BJ (cell line): ENCODE measurements at places on chromosomes 5 and 9.

DNA sequence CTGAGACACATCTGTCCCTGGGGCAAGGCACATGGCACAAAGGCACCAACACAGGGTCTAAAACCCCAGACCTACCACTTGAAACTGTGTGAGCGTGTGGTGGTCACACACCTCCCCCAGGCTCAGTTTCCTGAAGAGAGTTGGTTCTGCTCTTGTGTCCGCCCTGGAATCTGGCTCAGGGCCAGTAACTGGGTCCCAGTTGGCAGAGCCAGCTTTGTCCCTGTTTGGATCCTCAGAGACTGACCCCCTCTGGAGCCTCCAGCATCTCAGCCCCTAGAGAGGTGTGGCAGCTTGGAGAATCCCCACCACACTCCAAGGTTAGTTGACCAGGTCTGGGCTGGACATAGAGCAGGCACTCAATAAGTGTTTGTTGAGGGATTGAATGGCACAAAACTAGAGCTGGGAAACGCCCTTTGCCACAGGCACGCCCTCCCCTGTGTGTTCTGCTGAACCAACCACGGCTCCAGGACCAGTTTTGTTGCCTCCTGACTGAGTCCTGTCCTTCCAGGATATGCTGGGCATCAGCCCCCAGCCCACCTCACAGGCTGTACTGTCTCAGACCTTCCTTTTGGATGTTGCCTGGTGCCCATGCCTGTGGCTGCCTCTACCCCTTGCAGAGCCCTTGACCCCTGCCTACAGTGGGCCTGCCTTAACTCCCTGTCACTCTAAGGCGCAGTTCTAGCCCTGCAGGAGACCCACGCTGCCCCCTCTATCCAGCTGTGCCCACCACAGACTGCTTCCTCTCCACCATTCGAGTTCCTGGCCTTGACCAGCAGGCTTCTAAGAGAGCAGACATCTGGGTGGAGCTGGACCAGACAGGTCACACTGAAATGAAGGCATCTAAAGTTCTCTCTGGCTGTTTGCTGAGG lies 3.8 kb upstream of the PDLIM4 start:
- no peak for DNase-seq

- no peak for DNase-seq
These were observed 42.3 kb upstream of the CLPTM1L start for GRCh38 chr5:1387059-1387755.

DNA sequence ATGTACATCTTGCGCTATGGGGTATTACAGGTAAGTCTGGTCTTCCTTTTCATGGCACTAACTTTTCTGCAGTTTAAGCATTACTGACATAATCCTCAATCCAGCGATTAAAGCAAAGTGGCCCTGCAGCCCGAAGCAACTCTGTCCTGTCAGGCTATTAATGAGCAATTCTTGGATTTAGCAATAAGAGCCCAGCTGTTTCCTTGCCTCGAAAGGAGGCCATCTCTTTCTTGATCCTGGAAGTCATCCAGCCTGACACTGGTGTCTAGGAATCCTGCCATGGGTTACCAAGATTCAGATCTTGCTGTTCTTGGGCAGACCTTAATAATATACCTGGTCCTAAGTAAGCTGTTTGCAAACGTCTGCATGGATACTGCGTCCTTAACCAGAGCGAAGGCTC lies 102.0 kb downstream of the RFK start:
- no peak for DNase-seq

GRCh38 chr9:128296340-128297220 lies 20.5 kb downstream of the SWI5 start:
- DNase-seq = no peak

DNA sequence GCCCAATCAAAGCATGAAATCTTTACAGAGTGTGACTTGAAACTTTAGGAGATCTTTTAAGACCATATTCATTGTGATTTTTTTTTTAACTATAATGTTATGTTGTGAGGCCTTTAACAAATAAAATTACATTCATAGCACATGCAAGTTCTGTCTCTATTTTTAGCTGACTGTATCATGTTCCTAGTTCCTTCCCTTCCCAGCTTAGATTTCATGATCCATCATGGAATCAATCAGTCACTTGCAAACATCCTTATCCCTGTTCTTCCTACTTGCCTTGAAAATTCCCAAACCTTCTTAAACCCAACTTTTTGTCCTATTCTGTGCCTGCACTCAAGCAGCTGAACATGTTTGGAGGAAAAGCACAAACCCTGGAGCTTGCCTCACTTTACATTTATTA lies 141.8 kb downstream of the DMXL1 start:
- no peak for DNase-seq

GRCh38 chr5:2576823-2577222 lies 174.7 kb downstream of the IRX2 start:
- no peak for DNase-seq

DNA sequence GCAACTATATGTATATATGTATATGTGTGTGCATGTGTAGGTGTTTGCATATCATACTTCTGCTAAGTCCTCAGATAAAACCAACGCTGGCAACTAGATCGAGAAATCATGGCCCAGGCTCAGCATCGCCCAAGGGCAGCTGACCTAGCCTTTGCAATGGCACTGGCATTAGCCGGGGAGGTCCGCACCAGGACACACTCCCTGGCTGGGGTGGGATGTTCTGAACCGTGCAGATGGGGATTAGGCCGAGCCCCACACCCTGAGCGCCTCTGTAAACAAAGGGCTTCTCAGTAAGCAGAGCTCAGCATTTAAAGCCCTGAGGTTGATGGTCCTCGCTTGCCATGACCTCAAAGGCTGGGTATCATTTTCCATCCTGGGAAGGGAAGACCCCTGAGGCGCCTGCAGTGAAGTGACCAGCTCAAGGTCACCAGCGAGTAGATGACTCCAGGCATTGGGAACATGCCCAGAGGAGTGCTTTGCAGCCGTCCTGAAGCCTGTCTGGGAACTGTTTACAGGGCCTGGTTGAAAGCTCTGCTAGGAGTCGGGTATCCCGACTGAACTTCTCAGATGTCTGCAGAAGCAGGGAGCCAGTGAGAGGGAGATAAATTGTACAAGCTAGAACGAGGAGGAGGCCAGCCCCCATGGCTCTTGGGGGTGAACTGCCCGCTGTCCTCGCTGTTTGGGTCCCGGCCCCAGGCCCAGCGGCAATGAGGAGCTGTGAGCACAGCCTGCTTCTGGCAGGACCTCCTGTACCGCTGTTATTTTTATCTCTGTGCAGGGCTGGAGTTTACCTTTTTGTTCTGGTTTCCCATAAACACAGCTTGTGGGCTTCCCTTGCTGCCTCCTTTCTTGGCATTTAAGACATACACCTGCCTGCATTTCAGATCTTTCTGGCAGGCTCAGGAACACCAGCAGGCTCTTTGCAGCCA lies 18.4 kb downstream of the GADD45G start:
- DNase-seq = no peak

DNA sequence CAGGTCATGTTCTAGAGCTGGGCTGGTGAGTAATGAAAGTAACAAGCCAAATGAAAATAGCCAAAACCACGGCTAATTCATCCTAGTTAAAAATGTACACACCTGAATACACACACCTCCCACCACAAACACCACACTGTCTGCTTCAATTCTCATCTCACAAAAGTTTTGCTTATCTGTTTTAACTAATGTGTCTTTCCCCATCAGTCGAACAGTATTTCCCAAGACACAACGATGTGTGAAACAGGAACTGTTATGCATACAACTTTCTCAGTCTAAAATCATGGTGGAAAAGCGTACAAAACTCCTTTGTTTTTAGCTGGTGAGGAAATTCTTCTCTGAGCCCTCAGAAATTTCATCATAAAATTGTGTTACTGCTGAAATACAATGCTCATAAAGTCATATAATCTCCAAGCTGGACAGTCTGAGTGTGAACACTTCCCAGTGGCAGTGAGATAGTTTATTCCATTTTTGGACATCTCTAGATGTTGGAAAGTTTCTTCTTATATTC lies 242.4 kb downstream of the EFNA5 start:
- DNase-seq = no peak

- DNase-seq = no peak
These were observed 53.9 kb downstream of the ADAM19 start for GRCh38 chr5:157521704-157522029.

- no peak for DNase-seq
These were observed 721.0 kb upstream of the WWC1 start for GRCh38 chr5:167570431-167570830.

DNA sequence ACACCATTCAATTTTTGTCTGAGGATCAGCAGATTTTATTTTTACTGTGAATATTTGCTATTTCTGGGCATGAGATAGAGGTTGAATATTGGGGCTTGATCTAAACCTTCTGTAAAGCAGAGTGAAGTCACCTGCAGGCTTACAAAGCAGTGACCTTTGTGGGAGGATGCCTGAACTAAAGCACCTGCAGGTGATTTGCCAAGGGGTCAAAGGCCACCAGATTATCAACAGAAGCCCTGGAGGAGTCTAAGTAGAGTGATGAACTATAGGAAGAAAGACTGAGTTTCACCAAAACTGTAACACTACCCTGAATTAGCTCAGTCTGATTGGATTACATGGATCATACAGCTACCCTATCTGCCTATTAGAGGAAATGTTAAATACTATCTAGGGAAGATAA lies 144.3 kb upstream of the PRLR start:
- no peak for DNase-seq

- DNase-seq = no peak
These were observed 20.3 kb downstream of the CCDC187 start for GRCh38 chr9:136283291-136284235.

DNA sequence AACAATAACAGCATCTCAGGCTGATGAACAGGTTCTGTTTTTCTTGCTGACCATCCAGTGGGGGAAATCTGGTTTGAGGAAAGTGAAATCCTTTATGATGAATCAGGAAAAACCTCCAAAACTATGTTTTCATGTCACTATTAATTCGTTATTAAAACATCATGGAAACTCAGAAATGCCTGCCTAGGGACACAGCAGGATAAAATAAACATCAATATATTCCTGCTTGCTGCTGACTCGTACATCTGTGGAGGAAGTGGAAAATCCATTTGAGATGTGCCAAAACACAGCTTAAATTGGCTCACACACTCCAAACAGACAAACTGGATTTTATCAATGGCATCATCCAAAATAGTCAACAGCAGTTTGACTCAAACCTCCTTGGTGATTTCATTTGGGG lies 53.0 kb downstream of the TEK start:
- DNase-seq = peak; percentile 40

DNA sequence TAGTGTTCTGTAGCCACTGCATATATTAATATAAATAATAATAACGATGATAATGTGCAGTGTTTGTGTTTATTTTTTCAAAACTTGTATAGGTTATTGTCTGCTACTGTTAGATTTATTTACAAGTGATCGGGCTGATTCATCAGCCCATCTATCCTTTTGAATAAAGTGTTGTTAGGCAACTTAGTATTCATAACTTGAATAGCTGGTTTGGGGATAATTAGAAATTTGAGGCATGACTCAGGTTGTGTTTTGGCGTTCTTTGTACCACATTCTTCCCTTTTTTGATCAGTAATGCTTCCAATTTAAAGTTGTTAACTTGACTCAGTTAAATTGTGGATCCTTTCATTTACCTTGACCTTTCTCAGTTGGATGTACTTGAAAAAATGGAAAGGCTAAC lies 69.7 kb downstream of the FOCAD start:
- no peak for DNase-seq

DNA sequence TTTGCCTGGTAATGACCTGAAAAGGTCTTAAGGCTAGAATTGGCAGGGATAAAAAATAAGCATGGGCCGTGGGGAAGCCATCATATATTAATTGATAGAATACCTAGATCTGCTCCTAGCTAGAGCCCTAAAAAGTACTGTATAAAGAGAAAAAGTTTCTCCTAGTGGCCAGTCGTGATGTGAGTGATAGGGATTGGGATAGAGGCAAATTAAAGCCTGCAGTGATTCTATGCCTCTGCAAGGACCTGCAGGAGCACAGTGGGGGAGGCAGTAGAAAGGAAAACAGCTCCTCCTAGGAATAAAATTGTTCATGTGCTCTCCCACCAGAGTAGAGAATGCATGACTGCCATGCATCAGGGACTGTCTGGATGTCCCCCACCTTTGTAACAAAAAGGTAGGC lies 56.2 kb upstream of the FTMT start:
- no peak for DNase-seq

- DNase-seq = no peak
These were observed 10.4 kb downstream of the FREM1 start for GRCh38 chr9:14899815-14900193.

- DNase-seq = no peak
These were observed 21.9 kb downstream of the PTGS1 start for GRCh38 chr9:122392714-122393113.

- DNase-seq = no peak
These were observed 50.8 kb downstream of the SERINC5 start for GRCh38 chr5:80204808-80205614.

DNA sequence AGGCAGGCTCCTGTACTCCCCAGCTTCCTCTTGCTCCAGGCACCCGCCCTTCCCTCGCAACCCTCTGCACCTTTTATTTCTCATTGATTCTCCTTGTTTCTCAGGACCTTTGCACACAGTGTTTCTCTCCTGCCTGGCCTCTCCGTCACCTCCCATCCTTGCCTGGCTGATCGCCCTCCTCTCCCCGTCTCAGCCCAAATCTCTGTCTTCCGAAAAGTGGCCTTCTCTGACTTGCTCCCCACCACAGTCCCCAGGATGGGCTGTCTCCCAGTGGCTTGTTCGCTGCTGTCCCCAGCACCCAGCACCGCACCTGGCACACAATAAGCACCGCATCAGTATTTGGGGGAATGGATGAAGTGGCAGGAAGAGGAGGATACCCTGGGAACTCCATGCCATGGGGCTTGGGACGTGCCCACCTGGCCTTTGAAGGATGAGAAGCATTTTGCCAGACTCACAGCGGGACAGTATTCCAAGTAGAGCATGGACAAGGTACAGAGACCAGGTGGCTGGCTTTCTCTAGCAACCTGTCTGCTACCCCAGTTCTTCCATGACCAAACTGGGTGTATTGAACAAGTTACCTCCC lies 62.5 kb downstream of the LMX1B start:
- no peak for DNase-seq
